Stimulated activated CD8-positive, alpha-beta memory T cell treated with anti-CD3 and anti-CD28 coated beads, Interleukin-2, amount 100 ng/mL, for 48 hours (primary cell): ENCODE measurements at places on chromosomes 2 and 18.

- DNase-seq = no peak
Measured at GRCh38 chr18:9379118-9379517, 44.5 kb downstream of the TWSG1 start.

GRCh38 chr2:231133365-231134099, 8.7 kb upstream of the HTR2B start:
- DNase-seq = no peak

- DNase-seq = no peak
Measured at GRCh38 chr2:240911641-240912265, 5.6 kb downstream of the CROCC2 start.

DNA sequence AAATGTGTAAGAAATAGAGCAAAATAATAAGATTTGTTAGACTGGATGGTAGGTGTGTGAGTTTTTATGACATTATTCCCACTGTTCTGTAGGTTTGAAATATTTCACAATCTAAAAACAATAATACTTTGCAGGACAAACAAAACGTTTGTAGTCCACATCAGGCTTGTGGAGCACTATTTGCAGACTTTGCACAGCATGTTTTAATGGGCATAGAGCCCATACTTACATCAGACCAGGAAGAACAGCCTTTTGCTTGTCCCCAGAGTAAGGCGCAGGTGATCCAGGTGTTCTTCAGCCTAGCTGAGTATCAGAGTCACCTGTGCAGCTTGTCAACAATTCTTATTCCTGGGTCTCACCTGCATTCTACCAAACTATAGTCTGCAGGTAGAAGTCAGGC, 9.1 kb upstream of the STK39 start:
- no peak for DNase-seq

DNA sequence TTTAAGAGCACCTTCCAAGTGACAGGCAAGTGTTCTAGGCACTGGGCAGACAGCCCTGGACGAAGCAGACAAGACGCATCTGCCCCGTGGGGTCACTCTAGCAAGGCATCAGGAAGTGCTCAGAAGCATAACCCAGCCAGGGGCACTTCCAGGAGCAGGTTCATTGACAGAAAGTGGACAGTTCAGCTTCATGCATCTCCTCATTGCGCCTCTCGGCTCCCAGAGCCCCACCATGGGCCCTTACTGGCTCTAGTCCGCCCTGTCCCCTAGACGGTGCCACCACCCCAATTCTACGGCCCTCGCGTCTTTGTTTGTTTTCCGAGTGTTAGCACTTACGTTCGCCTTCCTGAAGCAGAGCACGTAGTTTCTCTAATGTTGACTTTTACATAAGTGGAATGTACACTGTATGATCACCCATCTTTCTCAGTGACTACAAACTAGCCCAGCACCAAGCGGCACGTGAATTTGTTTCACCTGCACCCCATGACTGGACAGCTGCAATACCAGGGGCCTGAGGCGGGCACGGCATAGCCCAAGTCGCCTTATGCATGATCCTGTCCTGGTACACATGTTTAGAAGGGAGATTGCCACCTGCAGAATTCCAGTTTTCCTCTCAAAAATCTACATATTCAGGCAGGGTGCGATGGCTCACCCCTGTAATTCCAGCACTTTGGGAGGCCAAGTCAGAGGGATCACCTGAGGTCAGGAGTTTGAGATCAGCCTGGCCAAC, 33.2 kb downstream of the SNED1 start:
- no peak for DNase-seq

- no peak for DNase-seq
Measured at GRCh38 chr2:73851274-73851673, 22.5 kb downstream of the STAMBP start.

DNA sequence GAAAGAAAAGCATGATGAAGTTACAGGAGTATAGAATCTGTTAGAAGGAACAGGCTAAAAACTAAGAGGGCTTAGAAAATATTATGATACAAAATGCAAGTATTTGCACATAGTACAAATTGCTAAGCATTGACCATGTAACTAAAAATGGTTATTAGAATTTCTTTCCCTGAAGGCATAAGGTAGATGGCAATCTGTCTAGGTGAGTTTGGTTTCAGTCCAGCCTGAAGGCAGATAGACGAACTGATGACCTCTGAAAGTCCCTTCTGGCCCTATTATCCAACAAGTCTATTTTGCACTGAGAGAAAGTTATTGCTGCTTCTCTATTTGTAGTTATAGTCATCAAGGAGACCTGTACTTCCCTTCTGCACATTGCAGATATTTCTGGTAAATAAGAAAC, 663.5 kb downstream of the LRP1B start:
- no peak for DNase-seq

- no peak for DNase-seq
Measured at GRCh38 chr2:197500503-197501131, 438 bp downstream of the HSPE1 start.

- DNase-seq = no peak
Measured at GRCh38 chr18:54150226-54150625, 74.2 kb downstream of the MBD2 start.

DNA sequence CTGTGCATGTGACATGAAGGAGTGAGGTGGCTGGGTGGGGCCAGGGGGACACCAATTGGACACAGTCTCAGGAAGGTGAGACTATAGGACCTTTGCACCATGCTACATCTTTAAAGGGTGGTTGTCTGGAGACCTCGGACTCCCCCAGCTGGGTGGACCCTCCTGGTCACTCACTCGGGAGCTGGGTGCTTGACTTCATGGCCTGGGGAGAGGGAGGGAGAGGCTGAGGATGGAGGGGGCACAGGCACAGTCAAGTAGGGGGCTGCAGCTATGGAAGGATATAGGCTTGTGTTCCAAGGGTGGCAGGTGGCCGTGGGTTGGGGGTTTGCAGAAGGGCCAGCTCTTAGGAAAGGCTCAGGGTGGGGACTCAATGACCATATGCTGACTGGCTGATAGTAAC, 7.1 kb upstream of the CELF4 start:
- no peak for DNase-seq

- no peak for DNase-seq
Measured at GRCh38 chr18:12005538-12006487, 24.5 kb downstream of the IMPA2 start.

GRCh38 chr18:48030616-48031480, 100.4 kb upstream of the SMAD2 start:
- DNase-seq = no peak

- DNase-seq = no peak
Measured at GRCh38 chr2:204205538-204205937, 269.0 kb downstream of the ICOS start.

DNA sequence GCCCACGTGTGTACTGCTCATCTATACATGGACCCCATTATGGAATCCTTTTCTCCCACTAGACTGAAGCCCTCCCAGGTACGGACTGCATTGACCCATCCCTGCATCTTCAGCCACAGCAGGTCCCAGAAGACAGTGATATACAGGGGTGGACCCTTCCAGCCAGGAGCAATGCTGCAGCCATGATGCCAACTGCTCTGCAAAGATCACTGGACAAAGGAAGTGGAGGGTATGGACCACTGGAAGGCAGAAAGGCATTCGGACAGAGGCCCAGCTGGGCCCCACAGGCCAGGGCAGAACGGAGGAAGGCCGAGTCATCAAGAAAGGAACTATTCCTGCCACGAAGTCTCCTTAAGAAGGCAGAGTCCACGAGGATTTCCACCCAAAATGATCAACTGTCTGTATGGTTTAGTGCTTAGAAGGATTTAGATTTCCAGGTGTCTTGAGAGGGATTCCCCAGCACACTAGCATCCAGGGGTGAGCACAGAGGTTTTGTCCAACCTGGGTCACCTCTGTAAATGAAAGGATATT, 93.4 kb downstream of the TWIST2 start:
- DNase-seq = no peak

DNA sequence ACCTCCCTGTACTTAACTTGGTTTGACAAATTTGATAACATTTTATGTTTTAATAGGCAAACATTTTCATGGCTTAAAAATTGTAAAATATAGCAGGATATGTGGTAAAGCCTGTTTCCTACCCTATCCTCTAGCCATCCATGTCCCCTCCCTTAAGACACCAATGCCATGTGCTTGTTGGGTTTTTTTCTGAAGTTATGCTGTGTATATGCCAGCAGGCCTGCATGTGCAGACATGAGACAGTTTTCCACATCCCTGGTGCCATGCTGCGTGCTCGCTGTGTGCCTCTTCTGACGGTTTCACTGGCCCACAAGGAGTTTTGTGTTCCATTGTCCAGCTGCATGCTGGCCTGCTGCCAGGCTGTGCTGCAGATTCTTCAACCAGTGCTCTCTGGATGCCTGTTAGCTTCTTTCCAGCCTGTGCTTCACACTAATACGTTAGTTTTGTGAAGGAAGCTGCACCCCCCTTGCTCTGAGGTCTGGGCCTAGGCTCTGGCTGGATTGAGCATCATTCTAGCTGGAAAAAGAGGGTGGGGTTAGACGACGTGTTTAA, 16.9 kb downstream of the INPP4A start:
- DNase-seq = no peak

DNA sequence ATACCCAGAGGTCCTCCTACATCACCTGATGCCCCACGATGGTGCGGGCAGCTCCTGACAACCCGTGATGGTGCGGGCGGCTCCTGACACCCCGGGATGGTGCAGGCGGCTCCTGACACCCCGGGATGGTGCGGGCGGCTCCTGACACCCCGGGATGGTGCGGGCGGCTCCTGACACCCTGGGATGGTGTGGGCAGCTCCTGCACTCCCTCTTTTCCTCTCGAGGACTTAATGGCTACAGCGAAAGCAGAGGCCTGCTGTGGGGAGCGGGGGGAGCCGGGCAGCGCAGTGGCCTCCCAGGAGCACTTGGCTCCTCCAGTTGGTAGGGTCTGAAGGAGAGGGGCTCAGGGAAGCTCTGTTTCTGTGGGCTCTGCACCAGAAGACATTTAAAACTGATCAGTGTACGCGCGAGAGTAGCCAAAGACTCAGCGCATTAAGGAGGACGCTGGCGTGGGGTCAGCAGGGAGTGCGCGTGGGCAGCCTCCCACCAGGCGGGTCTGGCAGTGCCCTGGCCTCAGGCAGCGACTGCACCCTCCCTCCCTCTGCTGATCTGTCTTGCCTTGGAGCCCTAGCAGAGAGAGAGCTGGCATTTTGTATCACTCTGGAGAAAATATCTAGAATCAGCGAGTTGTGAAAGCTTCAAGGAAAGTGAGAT, 464.5 kb upstream of the MYT1L start:
- no peak for DNase-seq
